ENCODE measurements at places on chromosomes 13 and 19.

DNA sequence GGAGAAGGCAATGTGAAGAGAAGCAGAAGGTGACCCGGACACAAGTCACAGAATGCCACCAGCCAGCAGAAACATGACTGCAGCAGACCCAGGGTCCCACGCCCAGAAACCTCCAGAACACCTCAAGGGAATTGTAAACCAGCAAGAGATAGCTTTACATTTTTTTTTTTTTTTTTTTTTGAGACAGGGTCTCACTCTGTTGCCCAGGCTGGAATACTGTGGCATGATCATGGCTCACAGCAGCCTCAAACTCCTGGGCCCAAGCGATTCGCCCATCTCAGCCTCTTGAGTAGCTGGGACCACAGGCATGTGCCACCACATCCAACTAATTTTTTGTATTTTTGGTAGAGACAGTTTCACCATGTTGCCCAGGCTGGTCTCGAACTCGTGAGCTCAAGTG lies 10.5 kb upstream of the CEACAM20 start:
- no peak for DNase-seq

GRCh38 chr19:19232261-19232721 lies 20.5 kb downstream of the NCAN start:
- no peak for DNase-seq

DNA sequence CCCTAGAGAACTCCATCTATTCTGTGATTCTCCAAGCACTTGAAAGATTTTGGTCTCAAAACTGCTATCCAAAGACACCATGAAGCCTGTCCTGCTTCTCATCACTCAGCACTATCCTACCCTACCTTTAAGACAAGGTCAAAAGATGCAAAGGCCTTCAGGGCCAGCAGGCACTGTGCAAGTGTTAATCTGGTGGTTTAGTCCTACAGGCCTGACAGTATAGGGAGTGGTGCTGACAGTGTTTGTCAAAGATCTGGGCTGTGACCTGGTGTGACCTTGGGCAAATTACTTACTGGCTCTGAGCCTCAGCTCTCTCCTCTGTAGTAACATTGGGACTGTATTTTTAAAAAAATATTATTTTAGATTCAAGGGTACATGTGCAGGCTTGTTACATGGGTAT lies 28.0 kb downstream of the SIAH3 start:
- no peak for DNase-seq

DNA sequence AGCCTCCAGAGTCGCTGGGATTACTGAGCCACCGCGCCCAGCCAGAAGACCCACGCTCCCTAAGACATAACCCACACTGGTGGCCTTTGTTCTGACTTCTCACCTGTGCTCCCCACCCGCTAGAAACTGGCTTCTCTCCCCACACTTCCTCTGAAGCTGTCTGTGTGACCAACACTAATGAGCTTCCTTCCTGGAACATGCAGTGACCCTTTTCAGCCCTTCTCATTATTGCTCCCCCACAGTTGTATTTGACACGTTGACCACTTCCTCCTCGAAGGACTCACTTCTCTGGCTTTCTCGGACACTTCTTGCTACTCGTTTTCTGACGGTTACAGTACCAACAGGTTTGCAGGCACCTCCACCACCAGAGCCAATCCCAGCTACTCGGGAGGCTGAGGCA lies 10.9 kb downstream of the NCR1 start:
- DNase-seq: no peak
